ENCODE measurements at places on chromosomes 11 and 22. TPM values are rescaled to one million over a fixed set of nuclear protein-coding genes. Genes with fewer than 3 reads are reported as not detected.

The MAML2 gene
- 3.5 TPM for total RNA-seq

The PI4KA gene
- 20.0 TPM for total RNA-seq

The TENM4 gene
- 0.17 TPM for total RNA-seq

The GRAMD4 gene
- total RNA-seq, result 13.5 TPM

The MRGPRG gene
- not detected for total RNA-seq

Data from A549 treated with Mapracorat at 1 μM for 4 hours (cell line).